ENCODE measurements at places on chromosomes 7 and 10.

DNA sequence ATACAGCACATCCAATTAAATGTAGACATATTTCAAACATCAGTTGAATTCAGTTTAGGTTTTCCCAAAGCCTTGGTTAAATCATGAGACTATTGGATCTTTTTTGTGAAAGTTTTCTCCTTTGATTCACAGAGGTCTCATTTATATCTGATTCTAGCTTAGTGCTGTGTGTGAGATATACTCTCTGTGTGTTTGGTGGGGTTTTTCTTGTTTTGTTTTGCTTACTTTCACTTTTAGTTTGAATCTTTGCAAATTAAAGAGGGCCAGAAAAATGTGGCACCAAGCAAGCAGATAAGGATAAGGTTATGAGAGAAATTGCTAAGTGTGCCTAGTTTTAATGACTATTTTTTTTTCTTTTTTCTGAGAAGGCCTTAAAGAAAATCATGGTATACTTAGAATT is 12.6 kb upstream of the OR6B1 start:
- DNase-seq: no peak

GRCh38 chr10:78806681-78807221 is 262.0 kb upstream of the ZMIZ1 start:
- no peak for DNase-seq

- DNase-seq: no peak
These were observed 122.1 kb upstream of the NFE2L3 start for GRCh38 chr7:26029911-26030310.

DNA sequence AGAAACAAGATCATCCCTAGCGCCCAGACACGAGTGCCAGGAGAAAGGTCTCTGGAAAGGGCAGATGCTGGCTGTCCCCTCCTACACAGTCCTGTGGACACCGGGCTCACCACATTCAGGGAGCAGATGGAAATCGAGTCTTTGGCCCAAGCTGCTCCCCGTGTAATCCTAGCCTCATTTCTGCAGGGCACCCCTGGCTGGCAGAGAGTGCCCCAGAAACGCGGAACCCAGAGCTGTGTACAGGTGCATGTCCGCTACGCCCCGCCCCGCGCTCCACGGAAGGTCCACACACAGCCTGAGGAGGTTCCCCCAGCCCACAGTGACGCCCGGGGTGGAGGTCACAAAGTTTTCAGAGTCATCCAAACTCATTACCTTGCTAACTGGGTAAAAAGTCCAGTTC is 202.8 kb downstream of the MAD1L1 start:
- DNase-seq: no peak

- DNase-seq: no peak
These were observed 30.6 kb downstream of the MYL10 start for GRCh38 chr7:101598422-101598985.

GRCh38 chr10:11830836-11831519 is 7.8 kb downstream of the PROSER2 start:
- no peak for DNase-seq

- DNase-seq: no peak
These were observed 28.6 kb upstream of the KCNK18 start for GRCh38 chr10:117168729-117169128.

DNA sequence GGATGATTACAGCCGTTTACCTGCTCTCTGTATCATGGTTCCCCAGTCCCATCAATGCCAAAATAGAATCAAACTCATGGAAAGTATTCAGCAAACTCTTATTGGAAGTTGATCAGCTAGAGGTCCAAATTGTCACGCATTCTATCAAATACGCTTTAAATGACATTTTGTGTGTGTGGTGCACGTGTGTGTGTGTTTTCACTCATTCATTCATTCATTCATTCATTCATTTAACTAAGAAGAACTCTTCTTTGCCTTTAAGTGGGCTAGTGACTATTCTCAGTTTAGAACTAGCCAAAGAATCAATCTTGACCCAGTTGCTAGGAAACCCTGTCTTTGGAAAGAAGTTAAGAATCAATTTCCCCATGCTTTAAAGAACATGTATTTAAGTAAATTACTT is 102.8 kb downstream of the RTKN2 start:
- no peak for DNase-seq
